ENCODE measurements at places on chromosomes 6 and 20.

DNA sequence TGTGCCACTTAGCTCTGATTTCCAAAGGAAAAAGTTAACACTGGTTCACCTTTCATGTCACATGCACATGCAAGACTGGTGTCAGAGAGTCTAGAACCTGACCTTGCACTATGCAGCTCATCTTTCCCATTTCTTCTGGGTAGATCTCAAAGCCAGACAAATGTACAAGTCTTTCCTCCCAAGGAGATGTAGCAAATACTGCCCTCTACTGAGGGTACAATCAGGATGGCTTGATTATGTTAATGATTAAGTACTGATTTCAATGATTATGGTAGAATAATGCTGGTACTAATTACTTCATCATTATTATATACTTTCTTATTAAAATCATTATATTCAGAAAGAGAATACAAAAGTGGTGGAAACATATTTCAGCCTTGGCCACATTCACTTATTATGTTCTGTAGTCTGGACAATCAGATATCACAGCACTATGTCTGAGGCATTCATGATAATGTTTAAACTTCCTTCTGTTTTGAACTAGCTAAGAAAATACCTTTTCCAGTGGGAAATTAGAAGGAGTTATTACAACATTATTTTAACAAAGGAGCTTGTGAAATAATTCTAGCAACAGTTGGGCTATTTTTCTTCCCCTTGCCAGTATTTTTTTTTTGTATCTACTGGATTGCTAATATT, 68.5 kb upstream of the FOXO3 start:
- no peak for DNase-seq

DNA sequence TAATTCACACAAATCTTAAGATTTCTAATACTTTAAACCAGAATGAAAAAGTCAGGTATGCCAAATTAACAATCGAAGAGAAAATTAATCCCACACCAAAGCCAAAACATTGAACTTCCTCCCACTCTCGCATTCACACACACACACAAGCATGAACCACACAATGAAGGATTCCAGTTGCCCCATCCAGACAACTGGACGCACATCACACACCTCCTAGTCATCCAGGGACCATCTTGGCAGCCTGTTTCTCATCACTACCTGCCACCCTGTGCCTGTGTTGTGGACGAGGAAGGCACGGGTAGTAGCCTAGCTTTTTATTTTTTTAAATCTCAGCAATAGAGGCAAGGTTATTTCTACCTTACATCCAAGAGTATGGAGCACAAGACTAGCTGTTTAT, 15.2 kb downstream of the B4GALT5 start:
- no peak for DNase-seq

- DNase-seq = no peak
These were observed 14.0 kb downstream of the CALHM6 start for GRCh38 chr6:116475141-116475540.

GRCh38 chr6:52576054-52576391, 837 bp downstream of the TRAM2 start:
- DNase-seq = no peak

GRCh38 chr6:9463311-9463710, 951.6 kb downstream of the TFAP2A start:
- DNase-seq = no peak

GRCh38 chr6:14075095-14075503, 42.5 kb upstream of the CD83 start:
- DNase-seq = no peak

GRCh38 chr20:57584768-57585461, 24.0 kb downstream of the PCK1 start:
- no peak for DNase-seq

DNA sequence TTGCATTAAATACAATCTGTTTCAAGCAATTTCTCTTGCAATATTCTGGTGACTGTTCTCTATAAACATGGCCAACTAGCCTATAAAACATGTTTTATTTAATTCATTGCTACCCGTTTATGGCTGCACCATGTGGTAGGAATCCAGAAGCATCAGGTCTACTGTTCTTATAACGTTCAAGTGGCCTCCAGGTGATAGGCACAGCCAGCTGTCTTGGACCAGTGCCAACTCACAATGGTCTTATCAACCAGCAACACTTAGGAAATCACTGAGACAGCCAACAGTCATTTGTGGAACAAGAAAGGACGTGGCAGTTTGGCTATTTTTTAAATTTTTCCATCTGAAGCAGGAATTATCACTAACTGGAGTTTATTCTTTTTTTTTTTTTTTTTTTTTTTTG, 193.6 kb downstream of the NKAIN2 start:
- DNase-seq = no peak

Measured in T follicular helper cell (primary cell).